Activated CD8-positive, alpha-beta memory T cell treated with anti-CD3 and anti-CD28 coated beads for 4 hours (primary cell): ENCODE measurements at places on chromosomes 2 and 18.

- DNase-seq: no peak
Observed at GRCh38 chr2:38146907-38147307, 71.0 kb upstream of the CYP1B1 start.

GRCh38 chr2:148508878-148509287 is 135.7 kb upstream of the EPC2 start:
- DNase-seq: no peak

GRCh38 chr18:43420950-43421349 is 143.7 kb upstream of the SYT4 start:
- DNase-seq: no peak

DNA sequence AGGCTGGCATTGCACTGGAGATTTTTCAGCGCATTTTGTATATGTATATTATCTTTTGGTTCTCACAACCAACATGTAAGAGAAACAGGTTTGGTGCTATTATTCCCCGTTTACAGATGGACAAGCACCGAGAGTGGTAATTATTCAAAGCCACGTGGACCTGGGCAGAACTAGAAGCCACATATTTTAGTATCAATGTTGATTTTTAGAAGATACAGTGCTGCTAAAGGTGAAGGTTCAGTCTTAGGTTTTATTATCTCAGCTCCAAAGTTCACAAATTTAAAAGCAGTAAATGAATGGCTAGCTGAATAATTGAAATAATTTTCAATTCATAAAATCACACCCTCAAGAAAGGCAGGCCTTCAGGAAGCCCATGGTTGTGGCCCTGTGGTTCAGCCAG is 400.6 kb upstream of the ID2 start:
- no peak for DNase-seq

GRCh38 chr2:172438741-172439508 is 11.5 kb downstream of the ITGA6 start:
- DNase-seq: no peak

GRCh38 chr2:39141334-39142271 is 20.8 kb upstream of the SOS1 start:
- DNase-seq: no peak
